ENCODE measurements at places on chromosomes 1 and 21.

- DNase-seq: no peak
Observed at GRCh38 chr1:113579256-113580018, 179.8 kb downstream of the PHTF1 start.

DNA sequence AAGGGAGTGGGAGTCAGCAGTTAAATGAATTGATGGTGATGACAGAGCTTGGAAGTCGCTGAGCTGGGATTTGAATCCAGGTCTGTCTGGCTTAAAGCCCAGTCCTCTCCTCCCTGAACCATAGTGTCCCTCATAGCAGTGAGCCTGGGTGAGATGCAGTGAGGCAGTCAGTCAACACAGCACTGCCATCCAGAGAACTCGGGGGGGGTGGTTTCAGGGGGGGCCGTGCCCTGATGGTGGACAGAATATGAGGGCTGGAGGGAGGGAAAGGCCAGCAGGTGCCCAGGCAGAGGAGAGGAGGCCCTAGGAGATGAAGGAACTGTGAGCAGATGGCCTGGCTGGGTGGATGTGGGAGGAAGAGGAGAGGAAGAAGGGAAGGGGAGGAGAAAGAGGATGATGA, 405.6 kb downstream of the PTPRU start:
- DNase-seq: no peak

DNA sequence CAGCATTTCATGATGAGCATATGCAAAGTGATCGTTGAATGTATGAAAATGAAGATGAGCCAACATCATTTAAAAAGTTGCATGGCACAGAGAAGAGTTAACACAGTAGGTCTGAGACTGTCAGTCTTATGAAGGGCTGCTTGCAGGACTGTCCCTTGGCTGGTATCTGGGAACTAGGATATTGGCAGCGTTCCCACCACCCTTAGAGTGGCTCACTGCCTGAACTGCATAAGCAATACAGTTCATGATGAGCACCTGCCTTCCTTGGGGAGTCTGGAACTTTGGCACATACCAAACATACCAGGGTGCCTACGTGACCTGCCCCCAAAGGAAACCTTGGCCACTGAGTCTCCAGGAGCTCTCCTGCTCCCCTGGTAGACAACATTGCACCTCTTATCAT, 161.8 kb downstream of the DSCAM start:
- no peak for DNase-seq

GRCh38 chr1:8013800-8014199, 12.3 kb downstream of the ERRFI1 start:
- DNase-seq: no peak

DNA sequence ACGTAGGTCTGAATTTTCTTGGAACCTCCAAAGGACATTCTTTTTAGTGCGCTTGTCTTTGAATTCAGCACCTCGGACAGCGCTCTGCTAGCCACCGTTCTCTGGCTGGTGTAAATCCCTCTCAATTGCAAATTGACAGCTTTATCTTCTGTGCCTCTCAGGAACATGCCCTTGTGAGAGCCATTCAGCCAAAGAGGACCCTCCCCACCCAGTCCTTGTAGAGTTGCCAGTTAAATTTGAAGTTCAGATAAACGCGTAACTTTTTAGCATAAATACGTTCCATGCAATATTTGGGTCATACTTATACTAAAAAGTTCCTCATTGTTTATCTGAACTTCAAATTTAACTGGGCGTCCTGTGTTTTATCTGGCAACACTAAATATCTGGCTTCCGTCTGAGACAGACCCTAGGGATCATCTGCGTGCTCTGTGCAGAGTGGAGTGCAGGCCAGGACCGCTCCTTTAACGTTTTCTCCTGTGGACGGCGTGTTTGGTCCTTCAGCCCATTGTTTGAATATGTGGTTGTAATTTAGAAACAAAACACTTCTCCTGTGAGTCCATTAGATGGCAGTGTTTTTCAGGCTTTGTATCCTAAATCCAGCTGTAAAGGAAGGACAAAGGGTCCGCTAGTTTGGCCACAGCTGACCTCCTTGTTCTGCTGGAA, 7.0 kb downstream of the KCNAB2 start:
- DNase-seq: no peak

- peak; percentile 58 for DNase-seq
Observed at GRCh38 chr1:26723013-26723991, 27.5 kb downstream of the ARID1A start.

DNA sequence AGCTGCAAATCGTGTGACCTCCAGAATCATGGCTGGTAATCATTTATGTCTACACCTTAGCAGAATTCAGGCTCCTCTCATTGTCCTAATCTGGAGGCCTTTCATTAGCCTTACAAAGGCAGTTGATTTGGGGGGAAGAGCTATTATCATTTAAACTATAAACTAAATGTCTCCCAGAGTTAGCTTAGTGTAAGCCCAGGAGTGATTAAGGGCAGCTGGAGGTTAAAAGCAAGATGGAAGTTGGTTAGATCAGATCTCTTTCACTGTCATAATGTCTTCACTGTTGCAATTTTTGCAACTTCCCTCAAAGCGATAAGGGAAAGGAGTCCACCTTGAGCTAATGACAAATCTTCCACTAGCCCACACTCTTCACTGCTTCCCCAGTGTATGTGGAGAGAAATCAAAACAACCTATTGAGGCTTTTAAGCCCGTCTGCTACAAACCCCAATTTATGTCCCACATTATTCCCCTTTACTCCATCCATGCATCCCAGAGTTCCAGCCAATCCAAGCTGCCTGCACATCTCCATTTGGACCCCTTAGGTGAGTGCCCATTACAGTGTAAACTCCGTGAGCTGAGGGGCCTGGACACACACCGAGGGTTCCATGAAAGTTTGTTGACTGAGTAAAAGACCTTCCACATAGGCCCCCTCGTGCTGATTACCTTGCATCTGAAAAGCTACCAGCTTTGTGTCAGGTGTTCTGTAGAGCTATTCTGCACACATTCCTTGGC, 61.5 kb upstream of the KLHDC7A start:
- no peak for DNase-seq

- DNase-seq: no peak
Observed at GRCh38 chr1:27544834-27545233, 54.9 kb upstream of the WASF2 start.

DNA sequence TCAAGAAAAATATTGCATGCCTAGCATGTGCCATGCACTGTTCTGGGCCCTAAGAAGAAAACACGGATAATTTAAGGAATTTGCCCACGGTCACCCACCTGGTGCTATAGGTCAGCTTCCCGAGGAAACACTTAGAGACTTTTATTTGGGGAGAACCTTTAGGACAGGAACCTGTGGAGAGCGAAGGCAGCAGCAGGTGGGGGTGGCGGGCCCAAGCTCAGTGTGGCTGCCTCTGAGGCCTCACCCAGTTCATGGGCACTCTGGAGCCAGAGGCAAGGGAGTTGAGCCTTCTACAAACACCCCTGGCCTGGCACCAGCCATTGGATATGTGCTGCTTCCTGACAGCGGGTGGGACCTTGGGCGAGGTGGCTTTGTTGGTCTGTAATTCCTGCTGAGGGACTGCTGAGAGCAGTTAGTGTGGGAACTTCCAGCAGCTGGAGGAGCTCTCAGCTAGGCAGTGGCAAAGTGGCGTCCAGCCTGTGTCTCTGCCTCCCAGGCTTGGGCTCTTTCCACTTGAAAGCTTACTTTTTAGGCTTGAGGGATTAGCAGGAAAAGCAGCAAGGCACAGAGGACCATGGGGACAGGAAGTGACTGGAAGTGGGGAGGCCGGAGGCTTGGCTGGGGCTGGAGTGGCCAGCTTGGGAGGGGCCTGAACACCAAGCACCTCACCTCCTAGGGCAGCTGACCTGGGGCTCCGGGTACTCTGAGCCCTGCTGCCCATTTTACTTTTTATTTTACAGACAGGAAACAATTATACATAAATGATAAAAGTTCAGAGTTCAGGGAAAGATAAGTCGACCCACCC, 19.1 kb downstream of the MRPL37 start:
- DNase-seq: no peak

DNA sequence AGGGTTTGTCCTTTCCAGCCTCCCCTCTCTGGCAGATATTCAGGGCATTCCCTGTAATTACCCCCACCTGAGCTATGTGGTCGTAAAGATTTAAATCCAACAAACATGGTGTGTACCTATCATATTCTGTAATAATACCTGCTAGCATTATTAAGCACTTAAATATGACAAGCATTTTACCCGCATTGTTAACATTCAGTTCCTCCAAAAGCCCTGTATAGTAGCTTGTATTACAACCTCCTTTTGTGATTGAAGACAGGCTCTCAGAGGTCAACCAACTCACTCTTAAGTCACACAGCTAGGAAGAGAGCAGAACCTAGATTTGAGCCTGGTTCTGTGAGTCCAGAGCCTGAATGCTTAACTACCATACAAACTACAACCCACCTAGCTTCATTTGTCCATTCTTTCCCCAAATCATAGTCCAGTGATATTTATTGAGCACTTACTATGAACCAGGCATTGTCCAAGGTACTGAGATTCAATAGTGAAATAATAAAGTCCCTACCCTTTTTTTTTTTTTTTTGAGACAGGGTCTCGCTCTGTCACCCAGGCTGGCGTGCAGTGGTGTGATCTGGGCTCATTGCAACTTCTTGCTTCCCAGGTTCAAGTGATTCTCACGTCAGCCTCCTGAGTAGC, 13.8 kb upstream of the KDM4A start:
- no peak for DNase-seq

- DNase-seq: no peak
Observed at GRCh38 chr1:29839726-29840125, 603.4 kb downstream of the PTPRU start.

DNA sequence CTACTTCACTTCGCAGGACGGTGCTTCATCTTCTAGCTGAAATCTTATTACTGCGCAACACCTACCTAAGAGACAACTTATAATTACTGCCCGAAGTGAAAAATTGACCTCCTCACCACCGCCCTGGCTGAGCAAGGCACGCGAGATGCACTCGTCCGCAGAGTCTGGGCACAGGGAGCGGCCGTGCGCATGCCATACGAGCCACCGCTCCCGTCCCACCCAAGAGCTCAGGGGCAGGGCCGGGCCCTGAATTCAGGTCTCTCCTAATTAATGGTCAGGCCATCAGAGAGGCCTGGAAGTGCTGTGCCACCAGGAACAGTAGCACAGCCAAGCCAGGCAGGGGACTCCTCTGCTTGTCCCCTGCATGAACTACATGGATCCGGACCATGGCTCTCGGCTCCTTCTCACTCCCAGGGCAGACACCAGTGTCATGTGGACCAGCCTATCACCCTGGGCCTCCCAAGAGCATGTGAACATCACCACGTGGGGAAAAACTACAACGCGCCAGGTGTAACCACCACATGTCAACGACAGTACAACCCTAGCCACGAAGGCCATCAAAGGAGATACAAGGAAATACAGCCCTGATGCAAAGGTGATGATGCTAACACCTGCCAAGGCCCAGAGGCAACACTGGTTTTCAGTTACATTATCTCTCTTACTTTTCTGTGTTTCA, 11.5 kb downstream of the RIPK4 start:
- DNase-seq: no peak

DNA sequence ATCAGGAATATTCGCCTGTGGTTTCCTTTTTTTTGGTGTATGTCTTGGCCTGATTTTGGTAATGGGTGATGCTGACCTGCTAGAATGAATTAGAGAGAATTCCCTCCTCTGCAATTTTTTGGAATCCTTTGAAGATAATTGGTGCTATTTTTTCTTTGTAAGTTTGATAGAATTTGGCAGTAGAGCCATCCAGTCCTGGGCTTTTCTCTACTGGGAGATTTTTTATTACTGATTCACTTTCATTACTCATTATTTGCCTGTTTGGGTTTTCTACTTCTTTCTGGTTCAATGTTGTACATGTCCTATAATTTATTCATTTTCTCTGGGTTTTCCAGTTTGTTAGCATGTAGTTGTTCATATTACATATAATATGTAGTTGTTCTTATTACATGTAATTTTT, 48.7 kb downstream of the NTMT2 start:
- no peak for DNase-seq

- no peak for DNase-seq
Observed at GRCh38 chr1:62271948-62272728, 47.1 kb downstream of the KANK4 start.

GRCh38 chr1:232084584-232085223, 458.1 kb downstream of the DISC1 start:
- DNase-seq: no peak

DNA sequence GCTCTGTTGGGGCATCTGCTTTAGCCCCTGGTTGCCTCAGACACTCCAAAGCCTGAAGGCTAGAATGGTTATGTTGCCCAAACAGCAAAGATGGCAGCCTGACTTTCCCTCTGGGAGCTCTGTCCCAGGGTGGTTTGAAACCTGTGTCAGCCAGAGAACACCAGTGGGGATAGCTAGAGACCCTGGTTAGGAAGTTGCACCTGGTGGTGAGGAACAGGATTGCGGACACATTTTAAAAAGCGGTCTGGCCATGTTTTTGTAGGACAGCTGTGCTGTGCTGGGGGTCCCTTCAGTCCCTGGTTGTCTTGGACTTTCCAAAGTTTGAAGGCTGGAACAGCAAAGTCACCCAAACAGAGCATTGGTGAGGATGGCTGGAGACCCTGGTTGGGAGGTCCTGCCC, 87.8 kb downstream of the DNM3 start:
- no peak for DNase-seq

- no peak for DNase-seq
Observed at GRCh38 chr1:13583595-13583965, at the start of gene PDPN. Gene PDPN (plus strand): TSS chr1:13583832. CDS start chr1:13584034, 202 bp downstream.

GRCh38 chr1:235045034-235045690, 83.5 kb downstream of the TOMM20 start:
- no peak for DNase-seq

DNA sequence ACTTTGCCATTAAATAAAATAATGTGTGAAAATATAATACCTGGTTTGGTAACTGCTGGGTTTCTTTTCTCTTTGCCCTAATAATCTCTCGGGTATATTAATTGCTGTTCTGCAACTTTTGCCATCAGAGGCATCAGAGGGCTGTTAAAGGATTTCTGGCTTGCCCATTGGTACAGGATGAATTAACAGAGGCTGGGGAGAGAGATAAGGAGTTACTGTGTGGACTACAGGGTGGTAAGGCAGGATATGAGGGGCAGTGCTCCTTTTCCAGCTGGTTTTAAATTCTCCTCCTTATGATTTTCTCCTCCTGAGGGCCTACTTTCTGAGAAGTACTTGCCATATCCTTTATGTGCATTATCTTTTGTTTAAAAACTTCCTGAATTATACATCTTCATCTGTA, 48.3 kb downstream of the FGGY start:
- DNase-seq: no peak

DNA sequence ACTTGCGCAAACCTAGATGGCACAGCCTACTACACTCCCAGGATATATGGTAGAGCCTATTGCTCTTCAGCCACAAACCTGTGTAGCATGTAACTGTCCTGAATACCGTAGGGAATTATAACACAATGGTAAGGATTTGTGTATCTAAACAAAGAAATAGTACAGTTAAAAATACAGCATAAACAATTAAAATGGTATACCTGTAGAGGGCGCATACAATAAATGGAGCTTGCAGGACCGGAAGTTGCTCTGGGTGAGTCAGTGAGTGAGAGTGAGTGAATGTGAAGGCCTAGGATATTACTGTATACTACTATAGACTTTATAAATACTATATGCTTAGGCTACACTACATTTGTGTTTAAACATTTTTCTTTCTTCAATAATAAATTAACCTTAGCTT, 99.3 kb downstream of the PLD5 start:
- no peak for DNase-seq
